Activated CD4-positive, alpha-beta T cell treated with anti-CD3 and anti-CD28 coated beads, Interleukin-10, Interleukin-2, amounts not matched to agents 100 ng/mL and 50 ng/mL, durations not matched to agents 16 hours and 8 hours (primary cell): ENCODE measurements at places on chromosomes 5 and 9.

DNA sequence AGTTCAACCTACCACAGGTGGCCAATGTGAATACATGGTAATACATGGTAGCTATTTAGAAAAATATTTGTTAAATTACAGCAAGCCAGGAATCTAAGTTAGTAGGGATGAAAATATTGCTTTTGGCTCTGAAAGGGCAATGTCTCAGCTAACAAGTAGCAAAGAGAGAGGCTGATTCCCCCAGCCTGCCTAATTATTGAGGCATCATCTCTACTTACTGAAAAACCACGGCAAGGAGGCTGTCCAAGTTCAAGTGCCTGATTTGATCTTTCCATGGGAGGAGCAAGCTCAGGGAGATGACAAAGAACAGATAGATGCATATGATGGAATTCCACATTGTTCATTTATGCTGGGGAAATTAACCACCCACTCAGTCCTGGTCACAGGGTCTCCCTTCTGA, 28.7 kb upstream of the UBTD2 start:
- DNase-seq = no peak

- no peak for DNase-seq
Observed at GRCh38 chr5:168295574-168296201, 4.2 kb downstream of the WWC1 start.

- DNase-seq = no peak
Observed at GRCh38 chr9:33192493-33193255, 25.5 kb upstream of the B4GALT1 start.

DNA sequence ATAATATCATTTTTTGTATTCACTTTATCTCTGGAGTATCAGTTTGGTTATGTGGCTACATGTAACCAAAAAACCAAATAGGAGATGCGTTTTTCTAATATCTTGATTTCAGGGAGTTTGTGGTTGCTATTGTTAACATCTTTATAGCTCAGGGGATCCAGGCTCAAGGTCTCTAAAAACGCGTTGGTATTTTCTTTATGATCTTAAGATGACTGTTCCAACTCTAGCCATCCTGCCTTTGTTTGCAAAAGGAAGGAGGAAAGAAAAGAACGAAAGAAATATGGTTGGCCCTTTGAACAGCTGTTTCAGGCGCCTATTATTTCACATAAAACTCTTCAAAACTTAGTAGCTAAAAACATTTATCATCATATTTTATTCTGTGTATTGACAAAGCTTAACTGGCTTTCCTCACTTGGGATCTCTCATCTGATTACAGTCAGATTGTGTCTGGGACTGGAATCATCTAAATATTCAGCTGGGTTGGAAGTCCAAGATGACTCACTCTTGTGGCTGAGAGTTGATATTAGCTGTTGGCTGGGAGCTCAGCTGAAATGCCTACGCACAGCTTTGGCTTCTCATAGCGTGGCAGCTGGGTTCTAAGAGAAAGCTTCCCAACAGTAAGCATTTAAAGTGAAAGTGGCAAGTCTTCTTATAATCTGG, 60.1 kb downstream of the FAM174A start:
- peak; percentile 17 for DNase-seq

- DNase-seq = no peak
Observed at GRCh38 chr9:93984860-93985259, 29.7 kb upstream of the BARX1 start.

DNA sequence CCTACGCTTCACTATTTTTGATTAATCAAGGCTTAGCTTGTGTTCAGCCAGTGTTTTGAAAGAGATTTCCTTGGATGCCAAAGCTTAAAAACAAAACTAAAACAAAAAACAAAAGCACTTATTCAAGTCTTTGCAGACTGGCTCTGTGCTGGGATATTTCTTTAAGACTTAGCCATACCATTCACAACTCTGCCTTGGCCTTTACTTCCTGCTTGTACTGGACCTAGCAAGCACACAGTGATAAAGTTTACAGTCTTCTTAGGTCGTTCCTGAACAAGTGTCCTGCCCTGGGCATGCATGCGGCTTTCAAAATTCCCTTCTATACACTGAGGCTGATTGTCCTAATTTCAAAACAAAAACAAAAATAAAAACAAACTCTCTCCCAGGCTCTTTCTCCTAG, 20.7 kb downstream of the FBXL17 start:
- no peak for DNase-seq

GRCh38 chr9:88533951-88534455, 975 bp upstream of the NXNL2 start:
- DNase-seq = no peak

DNA sequence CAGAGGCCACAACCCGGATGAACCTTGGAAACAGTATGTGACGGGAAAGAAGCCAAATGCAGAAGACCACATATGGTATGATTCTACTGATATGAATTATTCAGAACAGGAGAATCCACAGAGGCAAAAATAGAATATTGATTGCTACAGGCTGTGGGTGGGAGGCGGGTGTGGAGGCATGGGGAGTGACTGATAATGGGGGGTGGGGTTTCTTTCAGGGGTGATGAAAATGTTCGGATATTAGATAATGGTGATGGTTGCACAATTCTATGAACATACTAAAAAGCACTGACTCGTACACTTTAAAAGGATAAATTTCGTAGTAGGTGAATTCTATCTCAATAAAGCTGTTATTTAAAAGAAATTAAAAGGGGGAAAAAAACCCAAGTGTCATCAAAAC, 10.7 kb downstream of the IL4 start:
- no peak for DNase-seq
